ENCODE measurements at places on chromosomes 3 and 15.

DNA sequence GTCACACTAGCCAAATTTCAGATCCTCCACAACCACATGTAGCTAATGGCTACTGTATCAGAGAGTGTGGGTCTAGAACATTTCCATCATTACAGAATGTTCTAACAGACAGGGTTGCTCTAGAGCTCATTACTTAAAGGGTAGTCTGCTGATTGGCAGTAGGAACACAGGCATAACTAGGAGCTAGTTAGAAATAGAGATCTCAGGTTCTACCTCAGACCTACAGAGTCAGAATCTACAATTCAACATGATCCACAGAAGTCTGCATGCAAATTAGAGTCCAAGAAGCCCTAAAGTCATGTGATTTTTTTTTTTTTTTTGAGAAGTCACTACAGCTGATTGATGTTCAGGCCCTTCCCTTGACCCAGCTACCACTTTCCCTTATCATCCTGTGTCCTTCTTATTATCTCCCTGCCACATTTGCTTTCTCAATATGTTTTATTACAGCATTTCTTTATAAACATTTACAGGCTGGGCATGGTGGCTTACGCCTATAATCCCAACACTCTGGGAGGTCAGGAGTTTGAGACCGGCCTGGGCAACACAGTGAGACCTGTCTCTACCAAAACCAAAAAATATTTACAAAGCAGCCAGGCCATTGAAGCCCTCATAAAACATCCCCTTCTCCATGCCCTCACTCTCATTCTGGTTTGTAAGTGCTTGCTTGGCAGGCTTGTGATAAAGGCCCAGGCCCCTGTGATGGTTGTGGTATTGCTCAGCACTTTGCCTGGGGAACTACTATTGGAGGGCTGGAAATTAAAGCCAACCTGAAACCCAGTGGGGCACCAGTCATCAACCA, 3.8 kb upstream of the ABHD5 start:
- no peak for DNase-seq

GRCh38 chr3:113589971-113590370, 57.6 kb downstream of the SIDT1 start:
- DNase-seq = no peak

GRCh38 chr15:53811530-53811929, 52.1 kb upstream of the WDR72 start:
- DNase-seq = no peak

DNA sequence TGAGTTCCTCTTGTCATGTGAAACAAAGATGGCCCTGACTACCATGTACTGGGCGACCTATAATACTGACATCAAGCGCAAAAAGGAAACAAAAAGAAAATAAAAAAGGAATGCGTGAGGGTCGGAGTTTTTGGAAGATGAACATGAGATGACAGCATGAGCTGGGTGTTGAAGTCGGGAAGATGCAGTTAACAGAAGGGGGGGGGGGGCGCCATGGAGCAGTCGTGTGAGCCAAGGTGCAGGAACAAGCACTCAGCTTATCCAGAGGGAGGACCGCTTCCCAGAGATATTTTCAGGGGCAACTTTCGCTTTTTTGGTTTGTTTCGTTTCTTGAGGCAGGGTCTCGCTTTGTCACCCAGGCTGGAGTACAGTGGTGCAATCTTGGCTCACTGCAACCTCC, 110.2 kb downstream of the RORA start:
- no peak for DNase-seq

GRCh38 chr15:41891946-41892345, 1.9 kb downstream of the SPTBN5 start:
- no peak for DNase-seq

GRCh38 chr3:72904163-72904562, 16.3 kb downstream of the GXYLT2 start:
- no peak for DNase-seq

Data from cortex of kidney (tissue), 1 donor.